SK-N-SH treated with all-trans-retinoic acid at 6 μM for 48 hours (cell line): ENCODE measurements at places on chromosomes 7 and 10.
A peak's percentile ranks its signal among the peaks of the same experiment; 100 is the strongest.

DNA sequence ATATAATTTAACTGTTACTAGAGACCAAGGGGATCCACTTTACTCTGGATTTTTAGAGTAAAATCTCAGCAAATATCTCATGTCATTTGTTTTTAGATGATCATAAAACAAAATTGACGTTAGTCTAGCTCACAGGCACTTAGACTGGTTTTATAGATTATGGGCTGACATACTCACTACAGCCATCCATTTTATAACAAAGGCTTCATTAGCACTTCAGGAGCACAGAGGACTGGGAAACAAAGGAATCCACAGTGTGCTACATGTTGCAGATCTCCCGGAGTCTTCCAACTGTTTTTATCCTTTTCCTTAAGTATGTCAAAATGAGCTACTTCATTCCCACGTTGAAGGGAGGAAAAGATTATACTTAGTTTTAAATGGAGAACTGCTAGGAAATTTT is 15.9 kb upstream of the SCRN1 start:
- ATAC-seq = no peak

DNA sequence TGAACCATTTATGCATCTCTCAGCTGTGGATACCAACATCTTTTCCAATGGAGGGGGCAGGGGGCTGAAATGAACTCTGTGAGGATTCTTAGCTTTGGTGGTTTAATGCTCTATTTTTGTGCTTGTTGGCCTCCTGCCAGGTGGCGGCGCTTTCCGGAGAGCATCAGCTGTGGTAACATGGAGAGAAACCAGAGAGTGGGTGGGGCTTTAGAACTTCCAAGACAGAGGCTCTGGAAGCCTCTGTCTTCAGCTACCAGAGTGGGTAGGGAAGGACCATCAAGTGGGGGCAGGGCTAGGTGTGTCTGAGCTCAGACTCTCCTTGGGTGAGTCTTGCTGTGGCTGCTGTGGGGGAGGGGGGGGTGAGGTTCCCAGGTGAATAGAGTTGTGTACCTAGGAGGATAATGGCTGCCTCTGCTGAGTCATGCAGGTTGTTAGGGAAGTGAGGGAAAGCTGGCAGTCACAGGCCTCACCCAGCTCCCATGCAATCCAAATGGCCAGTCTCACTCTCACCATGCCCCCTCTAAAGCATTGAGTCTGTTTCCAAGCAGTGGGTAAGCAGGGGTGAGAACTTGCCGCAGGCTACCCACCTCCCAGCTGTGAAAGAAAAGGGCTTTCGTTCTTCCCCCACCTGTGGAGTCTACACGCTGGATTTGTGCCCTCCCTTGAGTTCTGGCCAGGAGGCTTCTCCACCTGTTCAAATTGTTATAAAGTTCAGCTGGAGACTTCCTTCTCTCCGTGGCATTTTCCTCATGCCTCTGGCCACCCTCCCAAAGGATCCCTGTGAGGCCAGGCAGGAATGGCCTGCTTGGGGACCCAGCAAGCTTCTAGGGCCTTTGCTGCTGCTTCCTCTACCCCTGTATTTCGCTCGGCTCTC is 527.0 kb downstream of the NEBL start:
- ATAC-seq = no peak

DNA sequence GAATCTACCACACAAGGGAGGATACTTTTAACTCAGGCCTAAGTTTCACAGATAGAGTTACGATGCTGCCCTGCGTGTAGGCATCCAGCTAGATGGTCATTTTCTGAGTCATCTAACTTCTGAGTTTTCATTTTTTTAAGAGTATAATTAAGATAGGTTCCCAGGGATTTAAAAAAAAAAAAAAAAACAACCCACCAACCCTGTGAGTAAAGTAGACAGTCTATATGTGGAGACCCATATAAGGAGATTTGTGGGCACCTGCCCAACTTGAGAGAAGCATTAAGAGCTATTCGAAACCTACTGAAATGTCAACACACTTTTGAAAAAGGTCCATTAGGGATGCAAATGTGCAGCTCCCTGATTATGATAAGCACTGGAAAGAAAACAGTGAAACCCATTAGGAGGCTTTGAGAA is 257.3 kb downstream of the TRIL start:
- ATAC-seq = peak; percentile 86

- no peak for ATAC-seq
Observed at GRCh38 chr7:33996899-33997298, 91.6 kb downstream of the BMPER start.
